Stimulated activated CD4-positive, alpha-beta T cell treated with anti-CD3 and anti-CD28 coated beads, Interleukin-1b, Interleukin-23, amount 100 ng/mL, for 1 hour (primary cell): ENCODE measurements at places on chromosomes 7 and 10.

- peak; percentile 81 for DNase-seq
These were observed 6.5 kb downstream of the ARPC1B start for GRCh38 chr7:99380823-99381663.

DNA sequence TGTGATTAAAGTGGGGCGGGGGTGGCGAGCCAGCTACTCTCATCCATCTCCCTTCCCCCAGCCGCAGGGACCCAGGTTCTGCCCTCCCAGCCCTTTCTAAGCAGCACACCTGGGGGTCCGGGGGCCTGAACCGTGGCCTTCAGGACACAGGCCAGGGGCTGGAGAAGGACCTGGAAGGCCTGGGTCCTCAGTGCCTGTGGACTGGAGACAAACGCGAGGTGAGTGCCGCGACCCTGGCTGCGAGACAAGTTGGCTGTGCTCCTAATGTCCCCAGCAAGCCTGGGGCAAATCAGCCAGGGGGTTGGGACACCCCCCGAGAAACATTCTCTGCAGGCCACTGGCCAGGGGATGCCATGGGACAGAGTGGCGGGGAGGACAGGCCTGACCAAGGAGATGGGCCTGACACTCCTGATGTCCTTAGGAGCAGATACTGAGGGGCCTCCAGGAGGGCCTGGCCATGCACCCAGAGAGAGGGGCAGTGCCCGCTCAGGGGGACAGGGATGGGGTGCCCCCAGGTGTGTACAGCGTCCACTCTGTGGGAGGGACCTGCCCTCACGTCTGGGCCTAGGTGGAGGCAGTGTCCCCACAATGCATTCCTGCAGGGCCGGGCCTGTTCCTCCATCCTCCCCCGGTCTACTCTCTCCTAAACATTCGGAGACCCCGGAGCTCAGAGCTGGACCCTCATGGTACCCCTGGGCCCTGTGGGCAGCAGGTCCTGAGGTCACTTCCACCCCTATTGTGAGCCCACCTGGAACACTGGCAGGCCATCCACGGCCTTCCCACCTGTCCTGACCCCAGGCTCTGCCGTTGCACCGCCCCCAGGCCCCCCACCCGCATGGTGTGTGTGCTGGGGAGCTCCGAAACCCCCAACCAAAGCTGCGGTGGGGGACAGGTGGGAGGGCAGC lies 13.1 kb downstream of the BRAT1 start:
- no peak for DNase-seq

GRCh38 chr7:148905093-148905666 lies 21.1 kb upstream of the EZH2 start:
- no peak for DNase-seq

DNA sequence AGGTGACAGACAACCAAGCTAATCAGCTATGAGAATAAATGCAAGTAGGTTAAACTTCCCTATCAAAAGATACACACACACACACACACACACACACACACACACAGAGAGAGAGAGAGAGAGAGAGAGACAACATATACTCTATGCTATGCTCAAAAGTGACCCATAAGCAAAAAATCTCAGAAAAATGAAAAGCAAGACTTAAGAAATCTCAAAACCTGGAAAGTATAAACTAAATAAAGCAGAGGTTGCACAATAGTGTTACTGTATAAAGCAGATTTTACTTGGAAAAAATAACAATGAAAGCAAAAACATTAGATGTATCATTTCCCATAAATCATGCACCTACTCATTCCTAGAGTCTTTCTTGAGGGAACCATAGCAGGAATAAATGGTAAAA lies 221.5 kb downstream of the INHBA start:
- no peak for DNase-seq

DNA sequence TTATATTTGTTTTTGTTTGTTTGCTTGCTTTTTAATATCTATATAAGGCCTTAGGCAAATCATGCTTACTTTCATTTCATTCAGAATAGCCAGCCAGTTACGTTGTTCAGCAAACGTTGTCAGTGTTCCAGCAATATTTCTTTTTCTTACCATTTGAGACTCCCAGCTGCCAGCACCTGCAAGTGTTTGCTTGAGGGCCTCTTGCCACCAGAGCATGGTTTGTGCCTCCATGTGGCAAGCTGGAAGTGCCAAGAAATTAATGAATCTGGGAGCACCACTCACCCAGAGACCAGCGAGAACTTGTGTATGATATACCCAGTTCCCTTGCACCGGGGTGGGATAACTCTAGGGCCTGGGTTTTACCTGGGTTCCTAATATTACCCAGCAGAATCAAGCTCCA lies 177.1 kb upstream of the CSTF2T start:
- no peak for DNase-seq

DNA sequence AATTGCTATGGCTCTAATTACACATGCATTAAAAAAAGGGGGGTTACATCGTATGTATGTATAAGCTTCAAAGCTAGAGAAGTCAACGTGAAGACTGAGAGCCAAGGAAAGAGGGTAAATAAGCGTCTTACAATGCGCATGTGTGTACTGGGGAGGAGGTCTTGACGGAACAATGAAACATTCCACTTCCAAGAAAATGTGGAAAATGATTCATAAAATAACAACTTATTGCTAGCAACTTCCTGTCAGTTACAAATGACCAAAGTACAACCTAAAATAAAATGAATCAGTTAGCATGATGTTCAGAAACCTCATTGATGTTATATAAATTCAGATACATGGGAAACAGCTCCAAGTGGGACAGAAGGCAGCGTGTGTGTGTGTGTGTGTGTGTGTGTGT lies 104.1 kb upstream of the RHEB start:
- DNase-seq = no peak

DNA sequence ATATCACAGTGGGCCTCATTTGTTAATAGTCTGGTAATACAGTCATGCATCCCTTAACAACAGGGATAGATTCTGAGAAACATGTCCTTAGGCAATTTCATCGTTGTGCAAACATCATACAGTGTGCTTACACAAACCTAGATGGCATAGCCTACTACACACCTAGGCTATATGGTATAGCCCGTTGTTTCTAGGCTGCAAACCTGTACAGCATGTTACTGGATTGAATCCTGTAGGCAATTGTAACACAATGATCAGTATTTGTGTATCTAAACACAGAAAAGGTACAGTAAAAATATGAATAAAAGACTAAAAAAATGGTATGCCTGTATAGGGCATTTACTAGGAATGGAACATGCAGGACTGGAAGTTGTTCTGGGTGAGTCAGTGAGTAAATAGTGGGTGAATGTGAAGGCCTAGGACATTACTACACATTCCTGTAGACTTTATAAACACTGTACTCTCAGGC lies 12.0 kb upstream of the RHOBTB1 start:
- DNase-seq = no peak

GRCh38 chr10:102505462-102506115 lies 1.8 kb downstream of the SUFU start:
- no peak for DNase-seq
